ENCODE measurements at places on chromosomes 6 and 20.

DNA sequence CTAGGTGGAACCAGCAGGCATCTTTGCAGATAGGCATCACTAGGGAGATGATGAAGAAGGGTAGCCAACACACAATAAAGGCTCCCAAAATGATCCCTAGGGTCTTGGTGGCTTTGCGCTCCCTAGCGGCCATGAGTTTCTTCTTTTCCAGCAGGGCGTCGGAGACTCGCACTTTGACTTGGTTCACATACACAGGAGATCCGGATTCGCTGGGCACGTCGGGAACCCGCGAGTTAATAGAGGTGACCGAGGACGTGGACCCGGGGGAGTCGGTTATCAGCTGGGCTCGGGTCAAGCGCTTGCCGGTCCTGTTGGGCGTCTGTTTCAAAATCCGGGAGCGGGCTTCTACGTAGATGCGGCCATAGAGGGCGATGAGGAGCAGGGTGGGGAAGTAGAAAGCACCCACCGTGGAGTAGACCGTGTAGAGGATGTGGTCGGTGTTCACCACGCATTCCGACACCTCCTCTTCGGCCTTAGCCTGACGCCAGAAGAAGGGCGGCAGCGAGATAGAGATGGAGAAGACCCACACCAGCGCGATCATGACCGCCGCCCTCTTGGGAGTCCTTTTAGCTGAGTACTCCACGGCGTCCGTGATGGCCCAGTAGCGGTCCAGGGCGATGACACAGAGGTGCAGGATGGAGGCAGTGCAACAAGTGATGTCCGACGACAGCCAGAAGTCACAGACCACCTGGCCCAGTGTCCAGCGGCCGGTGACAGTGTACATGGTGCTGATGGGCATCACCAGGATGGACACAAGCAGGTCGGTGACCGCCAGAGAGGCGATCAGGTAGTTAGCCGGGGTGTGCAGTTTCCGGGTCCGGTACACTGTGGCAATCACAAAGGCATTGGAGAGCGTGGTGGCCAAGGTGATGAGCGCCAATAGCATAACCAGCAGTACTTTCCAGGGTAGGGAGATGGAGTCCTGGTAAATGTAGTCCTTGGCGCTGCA is 658 bp downstream of the HTR1B start:
- DNase-seq: no peak

DNA sequence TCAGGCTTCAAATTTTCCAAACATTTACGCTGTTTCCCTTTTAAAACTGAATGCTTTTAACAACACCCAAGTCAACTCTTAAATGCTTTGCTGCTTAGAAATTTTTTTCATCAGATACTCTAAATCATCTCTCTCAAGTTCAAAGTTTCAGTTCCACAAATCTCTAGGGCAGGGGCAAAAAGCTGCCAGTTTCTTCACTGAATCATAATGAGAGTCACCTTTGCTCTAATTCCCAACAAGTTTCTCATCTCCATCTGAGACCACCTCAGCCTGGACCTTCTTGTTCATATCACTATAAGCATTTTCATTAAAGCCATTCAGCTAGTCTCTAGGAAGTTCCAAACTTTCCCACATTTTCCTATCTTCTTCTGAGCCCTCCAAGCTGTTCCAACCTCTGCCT is 69.1 kb downstream of the RNF217 start:
- no peak for DNase-seq

GRCh38 chr20:25336561-25337422 is 53.8 kb downstream of the ABHD12 start:
- DNase-seq: no peak

- DNase-seq: no peak
These were observed 9.6 kb downstream of the IGF2R start for GRCh38 chr6:159978291-159979135.

DNA sequence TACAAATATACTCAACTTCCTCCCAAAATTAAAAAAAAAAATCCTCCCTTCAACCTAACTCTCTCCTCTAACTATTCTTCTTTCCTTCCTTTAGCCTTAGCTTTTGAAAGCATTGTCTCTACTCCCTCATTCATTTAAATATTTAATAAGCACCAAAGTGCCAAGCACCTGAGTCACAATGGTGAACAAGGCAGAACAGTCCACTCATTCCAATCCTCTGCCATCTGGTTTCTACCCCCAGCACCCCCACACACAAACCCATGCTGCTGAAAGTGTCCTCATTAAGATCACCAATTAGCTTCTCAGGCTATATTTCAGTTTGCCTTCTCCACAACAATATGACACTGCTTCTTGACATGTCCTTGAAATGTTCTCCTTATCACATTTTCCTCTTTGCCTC is 76.3 kb downstream of the DTNBP1 start:
- no peak for DNase-seq

GRCh38 chr6:169556758-169557548 is 144.9 kb downstream of the WDR27 start:
- DNase-seq: no peak

- no peak for DNase-seq
These were observed 417.1 kb downstream of the BCKDHB start for GRCh38 chr6:80523531-80523997.

GRCh38 chr6:134523051-134523450 is 205.1 kb upstream of the SGK1 start:
- DNase-seq: no peak

DNA sequence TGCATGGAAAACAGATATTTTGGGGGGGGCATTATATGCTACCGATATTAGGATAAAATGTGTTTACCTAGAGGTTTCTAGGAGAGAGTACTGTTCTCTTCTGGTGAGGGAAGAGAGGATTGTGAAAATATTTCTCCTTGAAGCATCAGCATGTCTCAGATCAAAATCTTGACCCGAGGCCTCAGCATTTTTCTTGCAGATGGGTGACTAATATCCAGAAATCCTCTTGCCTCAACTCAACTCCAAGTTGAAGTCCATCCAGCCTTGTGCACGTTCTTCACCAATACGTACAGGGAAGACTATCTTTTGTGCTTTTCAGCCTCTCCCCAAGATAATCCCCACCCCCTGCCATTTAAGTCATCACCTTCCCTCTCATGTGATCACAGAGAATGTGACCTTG is 59.5 kb downstream of the PRND start:
- no peak for DNase-seq

- DNase-seq: no peak
These were observed 420 bp upstream of the MCCD1 start for GRCh38 chr6:31528307-31528777.

DNA sequence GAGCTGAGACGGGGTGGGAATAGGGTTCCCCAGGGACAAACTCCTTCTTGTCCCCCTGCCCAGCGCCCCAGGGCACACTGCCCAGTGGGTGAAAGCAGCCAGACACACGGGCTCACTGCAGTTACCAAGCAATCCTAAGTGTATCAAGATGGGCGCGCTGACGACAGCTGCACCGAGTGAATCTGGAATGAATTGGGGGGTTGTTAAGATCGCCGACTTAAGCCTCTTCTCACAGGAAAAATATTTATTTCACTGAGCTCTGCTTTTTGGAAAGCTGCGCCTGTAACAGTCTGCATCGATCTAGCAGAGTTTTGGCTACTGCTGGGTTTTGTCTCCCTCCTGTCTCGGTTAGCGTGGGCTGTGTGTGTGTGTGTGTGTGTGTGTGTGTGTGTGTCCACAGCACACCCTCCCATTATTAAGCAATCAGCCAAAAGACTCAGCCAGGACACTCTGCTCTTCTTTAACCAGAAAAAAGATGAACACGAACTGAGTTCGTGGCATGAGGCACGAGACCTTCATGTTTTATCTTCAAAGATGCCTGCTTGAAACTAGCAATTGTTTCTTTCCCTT is 35.9 kb downstream of the RIPOR3 start:
- no peak for DNase-seq

GRCh38 chr6:4362326-4362725 is 227.0 kb upstream of the ECI2 start:
- no peak for DNase-seq

Measured in activated CD8-positive, alpha-beta memory T cell treated with anti-CD3 and anti-CD28 coated beads for 1 hour (primary cell).